Dermis blood vessel endothelial cell (primary cell): ENCODE measurements at places on chromosomes 5 and 9. TPM values are rescaled to one million over a fixed set of nuclear protein-coding genes. Genes with fewer than 3 reads are reported as not detected.

Gene PCDHB11
- total RNA-seq, result 0.17 and 0.19 TPM in 2 replicates

- no peak for DNase-seq
Measured at GRCh38 chr5:81014348-81014747, 54.2 kb downstream of the RASGRF2 start.

GRCh38 chr5:67591491-67591890 is 394.9 kb upstream of the CD180 start:
- DNase-seq, result peak; percentile 50

GRCh38 chr5:5967373-5967772 is 411.0 kb downstream of the MED10 start:
- DNase-seq, result no peak

DNA sequence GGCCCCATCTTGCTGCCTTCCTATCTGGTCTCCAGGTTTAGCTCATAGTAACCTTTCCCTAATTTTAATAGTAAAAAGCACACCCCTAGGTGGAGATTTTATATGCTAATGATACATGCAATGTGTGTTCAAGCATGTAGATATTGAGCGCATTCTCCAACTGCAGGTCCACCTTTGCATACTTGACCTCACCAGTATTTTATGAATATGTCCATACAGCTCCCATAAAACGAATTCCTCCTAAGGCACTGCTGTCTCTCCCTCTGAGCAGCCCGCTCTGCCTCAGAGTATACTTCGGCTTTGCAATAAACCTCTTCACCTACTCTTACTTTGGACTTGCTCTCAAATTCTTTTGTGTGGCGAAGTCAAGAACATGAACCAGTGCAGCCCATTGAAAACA is 153.3 kb downstream of the RAB3C start:
- no peak for DNase-seq

Gene SV2C
- total RNA-seq, result 0.05 TPM in 1 of 2 replicates, not detected in the other

Gene IFNE
- total RNA-seq, result 0.05 and 0.17 TPM in 2 replicates

DNA sequence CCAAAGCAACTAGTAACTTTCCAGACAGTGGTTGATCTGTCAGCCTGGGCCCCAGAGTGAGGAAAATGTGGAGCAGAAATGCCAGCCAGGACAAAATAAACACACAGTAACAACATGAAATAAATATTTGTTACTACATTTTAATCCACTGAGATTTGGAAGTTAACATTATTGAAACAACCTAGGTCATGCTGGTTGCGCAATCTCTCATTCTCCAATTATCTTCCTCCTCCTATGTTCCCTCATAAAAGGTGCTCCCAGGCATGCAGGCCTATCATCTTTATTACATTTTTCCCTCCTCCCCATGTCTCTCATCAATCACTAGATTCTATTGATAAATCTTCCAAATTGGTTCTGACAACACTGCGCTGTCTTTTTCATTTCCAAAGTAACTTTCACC is 363.1 kb downstream of the HINT1 start:
- no peak for DNase-seq

Gene CDH18
- not detected in 2 replicates for total RNA-seq

GRCh38 chr9:114883709-114884108 is 46.7 kb downstream of the TNFSF8 start:
- DNase-seq, result no peak

- no peak for DNase-seq
Measured at GRCh38 chr9:74321396-74321795, 175.7 kb upstream of the RORB start.

GRCh38 chr9:37820142-37820541 is 19.5 kb downstream of the DCAF10 start:
- DNase-seq, result no peak

DNA sequence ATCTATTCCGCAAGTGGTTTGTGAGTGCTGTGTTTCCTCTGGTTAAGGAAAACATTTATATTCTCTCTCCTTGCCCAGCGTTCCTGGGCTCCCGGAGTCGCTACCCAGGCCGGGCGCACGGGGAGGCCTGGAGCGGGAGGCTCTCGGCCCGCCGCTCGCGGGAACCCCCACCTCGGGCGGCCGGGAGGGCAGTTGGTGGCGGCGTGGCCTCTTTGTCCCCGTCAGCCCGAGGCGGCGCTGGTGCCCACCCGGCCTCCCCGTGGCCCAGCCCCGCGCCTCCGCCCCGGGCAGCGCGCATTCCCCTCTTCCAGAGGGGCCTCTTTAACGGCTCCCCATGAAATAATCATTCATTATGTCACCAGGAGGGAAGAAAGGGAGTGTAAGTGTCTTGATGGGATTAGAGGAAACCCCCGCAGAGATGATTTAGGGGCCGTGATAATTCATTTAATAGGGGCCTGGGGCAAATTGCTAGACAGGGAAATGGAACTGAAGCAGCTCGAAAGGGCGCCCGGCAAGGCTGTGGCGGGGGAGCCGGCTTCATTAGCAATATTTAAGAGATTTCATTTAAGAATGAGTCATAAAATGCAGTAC is 181.9 kb upstream of the TBCA start:
- peak; percentile 17 for DNase-seq

DNA sequence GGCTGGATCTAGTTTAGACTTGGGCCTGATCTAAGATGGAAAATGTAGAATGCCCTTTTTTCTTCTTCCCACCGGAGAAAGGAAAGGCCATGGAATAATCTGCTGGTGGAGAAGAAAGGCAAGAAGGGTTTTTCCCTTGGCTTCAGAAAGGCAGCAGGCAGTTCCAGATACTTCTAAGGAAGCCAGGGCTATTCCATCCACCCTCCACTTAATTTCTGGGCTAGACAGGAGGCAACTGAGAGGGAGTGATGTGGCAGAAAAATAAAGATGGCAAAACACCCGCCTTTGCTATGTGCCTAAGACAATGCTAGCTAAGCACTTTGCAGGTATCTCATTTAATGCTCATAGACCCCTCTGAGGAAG is 9.9 kb downstream of the MYOZ3 start:
- DNase-seq, result no peak

Gene LPAR1
- 0.05 and 0.17 TPM in 2 replicates for total RNA-seq

GRCh38 chr9:70531311-70531710 is 116.9 kb upstream of the KLF9 start:
- DNase-seq, result no peak

DNA sequence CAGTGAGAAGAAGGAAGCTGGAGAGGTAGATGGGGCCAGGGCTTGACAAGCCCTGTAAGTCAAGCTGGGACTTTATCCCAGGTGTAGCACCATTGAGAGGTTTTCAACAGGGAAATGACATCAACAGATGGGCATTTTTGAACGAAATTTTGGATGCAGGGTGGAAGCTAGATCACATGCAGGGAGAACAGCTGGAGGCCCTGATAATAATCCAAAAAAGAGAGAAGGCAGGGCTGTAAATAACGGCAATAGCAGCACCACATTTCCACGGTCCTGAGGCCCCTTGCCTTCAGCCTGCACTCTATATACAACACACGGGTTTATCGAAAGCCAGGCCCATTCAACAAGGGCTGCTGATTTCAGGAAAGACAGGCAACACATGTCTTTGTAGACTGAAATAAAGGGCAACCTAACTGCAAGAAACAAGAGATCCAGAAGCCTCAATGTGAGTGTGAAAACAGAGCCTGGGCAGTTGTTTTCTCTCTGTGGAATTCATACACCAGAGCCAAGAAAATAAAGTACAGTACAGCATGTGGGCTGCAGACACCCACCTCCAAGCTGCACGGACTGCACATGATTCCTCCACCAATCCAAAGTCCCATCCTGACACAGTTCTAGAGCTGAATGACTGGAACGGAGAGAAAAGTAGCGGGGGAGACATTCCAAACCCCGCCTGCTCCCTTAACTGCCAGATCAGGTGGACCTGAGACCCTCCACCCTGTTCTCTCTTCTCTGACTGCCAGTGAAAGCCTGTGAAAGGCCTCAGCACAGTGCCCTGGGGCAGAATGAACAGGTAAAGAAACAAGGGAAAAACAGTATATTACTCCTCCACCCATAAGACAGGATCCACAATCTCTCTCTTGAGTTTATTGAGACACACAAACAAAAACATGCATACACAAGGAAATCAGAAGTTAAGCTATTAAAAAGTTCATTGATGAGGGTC is 36.3 kb downstream of the KLHL3 start:
- DNase-seq, result no peak

GRCh38 chr5:98110791-98111190 is 662.7 kb upstream of the RGMB start:
- no peak for DNase-seq

DNA sequence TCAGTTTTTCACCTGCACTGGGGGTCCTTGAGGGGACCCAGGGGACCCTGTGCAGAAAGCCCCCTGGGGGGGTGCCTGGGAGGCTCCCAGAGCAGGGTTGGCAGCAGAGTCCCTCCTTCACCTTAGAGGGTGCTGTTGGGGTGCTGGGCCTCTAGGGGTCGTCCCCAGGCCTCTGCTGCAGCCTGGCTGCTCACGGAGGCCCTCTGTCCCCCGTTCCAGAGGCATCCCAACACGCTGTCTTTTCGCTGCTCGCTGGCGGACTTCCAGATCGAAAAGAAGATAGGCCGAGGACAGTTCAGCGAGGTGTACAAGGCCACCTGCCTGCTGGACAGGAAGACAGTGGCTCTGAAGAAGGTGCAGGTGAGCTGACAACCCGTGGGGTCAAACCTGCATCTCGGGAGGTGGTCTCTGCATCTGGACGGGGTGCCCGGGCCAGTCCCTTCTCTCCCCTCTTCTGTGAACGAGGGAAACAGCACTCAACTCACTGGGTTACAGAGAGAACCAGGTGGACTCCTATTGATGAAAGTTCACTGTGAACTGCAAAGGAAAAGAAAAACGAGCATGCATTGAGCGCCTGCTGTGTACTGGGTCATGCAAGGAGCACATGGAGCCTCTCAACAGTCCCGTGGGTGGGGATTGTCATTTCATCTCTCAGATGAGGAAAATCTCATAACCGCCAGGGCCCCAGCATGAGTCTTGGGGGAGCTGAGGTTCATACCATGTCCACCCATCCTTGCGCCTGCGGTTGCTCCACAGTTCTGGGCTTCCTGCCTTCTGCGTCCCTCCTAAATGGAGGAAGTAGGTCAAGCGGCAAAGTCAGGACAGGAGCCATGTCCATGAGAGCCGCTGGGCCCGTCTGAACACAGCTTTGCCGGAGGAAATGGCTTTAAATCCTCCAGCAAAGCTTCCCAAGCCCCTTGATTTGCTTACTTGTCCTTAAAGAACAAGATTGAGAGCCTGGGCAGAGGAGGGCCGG is 54.8 kb downstream of the NEK6 start:
- DNase-seq, result no peak

DNA sequence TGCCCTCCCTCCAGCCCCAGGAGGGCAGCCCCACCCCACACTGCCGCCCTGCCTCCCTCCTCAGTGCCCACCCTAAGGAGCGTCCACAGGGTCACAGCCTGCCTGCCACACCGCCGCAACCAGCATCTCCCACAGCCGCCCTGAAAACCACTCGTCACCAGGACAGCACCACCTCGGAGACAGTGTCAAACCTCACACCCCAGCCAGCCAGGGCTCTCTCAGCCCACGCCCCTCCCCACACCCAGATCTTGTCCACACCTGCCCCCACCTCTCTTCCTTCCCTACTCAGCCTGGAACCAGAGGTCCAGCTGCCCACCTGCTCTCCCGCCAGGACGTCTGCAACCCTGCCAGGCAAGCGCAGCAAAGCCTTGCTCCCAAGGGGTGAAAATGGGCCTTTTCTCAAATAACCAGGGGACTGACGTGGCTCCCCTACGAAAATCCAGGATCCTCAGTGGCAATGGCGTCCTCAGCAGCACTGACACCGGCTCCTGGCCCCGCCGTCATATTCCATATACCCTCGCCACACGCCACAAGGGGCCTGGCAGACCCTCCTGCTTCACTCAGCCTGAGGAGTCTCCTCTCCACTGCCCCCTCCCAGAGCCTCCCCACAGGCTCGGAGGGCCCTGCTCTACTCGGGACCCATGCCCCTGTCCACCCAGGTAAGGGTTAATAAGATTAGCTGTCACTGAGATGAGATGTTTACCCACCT is 71.0 kb upstream of the ADAMTS2 start:
- DNase-seq, result no peak

GRCh38 chr5:159628703-159629102 is 287.6 kb upstream of the ADRA1B start:
- no peak for DNase-seq

- no peak for DNase-seq
Measured at GRCh38 chr9:132572921-132573320, 9.5 kb upstream of the BARHL1 start.

DNA sequence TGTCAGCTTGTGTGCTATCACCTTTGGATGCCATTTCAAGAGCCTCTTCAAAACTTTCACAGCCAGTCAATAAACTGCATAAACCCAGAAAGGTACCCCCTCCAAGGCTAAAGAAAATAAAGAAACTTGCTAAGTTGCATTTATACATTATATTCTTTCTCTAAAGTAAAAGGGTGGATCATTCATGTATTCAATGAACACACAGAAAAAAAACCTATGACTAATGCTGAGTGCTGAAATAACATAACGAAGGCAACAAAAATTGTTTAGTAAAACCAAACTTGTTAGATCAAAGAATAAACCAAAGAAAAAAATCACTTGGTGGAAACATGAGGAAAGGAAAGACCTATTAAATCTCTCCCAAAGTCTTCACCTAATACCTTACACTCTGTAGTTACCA is 15.2 kb downstream of the PANK3 start:
- no peak for DNase-seq

GRCh38 chr9:137967280-137967953 is 89.8 kb downstream of the CACNA1B start:
- DNase-seq, result no peak

Gene SLC6A18
- total RNA-seq, result not detected in 2 replicates

Gene MYORG
- total RNA-seq, result 4.9 and 8.0 TPM in 2 replicates

Gene ARHGEF39
- 0.34 and 3.1 TPM in 2 replicates for total RNA-seq

- no peak for DNase-seq
Measured at GRCh38 chr5:983238-983524, 25.4 kb upstream of the NKD2 start.

Gene WHRN
- total RNA-seq, result 0.09 and 0.17 TPM in 2 replicates

DNA sequence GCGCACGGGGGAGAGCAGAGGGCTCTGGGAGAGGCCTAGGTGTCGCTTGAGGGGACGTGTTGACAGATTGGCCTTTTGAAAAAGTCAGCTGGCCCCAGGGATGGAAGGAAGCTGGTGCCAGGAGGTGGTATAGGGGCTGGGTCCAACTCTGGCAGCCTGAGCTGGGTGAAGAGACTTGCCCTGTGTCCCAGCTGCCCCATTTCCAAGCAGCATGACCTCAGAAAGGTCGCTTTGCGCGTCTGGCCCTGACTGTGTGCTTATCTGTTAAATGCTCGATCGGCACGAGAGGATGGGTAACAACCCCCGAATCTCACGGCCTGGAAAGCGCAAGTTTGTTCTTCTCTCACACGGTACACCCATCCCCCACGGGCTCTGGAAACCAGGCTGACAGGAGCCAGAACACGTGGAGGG is 31.2 kb upstream of the LAMC3 start:
- DNase-seq, result no peak
